ENCODE measurements at places on chromosomes 11 and 22.

- DNase-seq, result no peak
Measured at GRCh38 chr22:22939588-22940368, 52.2 kb downstream of the IGLL5 start.

- DNase-seq, result no peak
Measured at GRCh38 chr22:44972363-44973083, 37.3 kb downstream of the PHF21B start.

DNA sequence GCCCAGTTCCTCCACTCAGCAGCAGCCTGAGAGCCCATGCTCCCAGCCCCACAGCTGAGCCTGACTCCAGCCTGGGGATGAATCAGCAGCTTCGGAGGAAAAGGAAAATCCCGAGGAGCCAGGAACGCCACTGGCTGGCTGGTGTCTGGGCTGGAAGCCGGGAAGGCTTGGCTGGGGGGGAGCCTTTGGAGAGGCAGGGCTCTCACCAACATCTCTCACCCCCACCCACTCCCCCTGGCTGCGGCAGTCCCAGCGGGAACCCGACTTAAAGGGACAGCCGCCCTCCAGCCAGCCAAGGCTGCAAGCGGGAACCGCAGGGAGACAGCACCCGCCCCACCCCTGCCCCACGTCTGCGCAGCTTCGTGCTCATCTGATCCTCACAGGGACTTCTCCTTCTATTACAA is 28.4 kb downstream of the KIAA0930 start:
- peak; percentile 52 for DNase-seq

- no peak for DNase-seq
Measured at GRCh38 chr11:61918938-61919704, 1.8 kb upstream of the RAB3IL1 start.

DNA sequence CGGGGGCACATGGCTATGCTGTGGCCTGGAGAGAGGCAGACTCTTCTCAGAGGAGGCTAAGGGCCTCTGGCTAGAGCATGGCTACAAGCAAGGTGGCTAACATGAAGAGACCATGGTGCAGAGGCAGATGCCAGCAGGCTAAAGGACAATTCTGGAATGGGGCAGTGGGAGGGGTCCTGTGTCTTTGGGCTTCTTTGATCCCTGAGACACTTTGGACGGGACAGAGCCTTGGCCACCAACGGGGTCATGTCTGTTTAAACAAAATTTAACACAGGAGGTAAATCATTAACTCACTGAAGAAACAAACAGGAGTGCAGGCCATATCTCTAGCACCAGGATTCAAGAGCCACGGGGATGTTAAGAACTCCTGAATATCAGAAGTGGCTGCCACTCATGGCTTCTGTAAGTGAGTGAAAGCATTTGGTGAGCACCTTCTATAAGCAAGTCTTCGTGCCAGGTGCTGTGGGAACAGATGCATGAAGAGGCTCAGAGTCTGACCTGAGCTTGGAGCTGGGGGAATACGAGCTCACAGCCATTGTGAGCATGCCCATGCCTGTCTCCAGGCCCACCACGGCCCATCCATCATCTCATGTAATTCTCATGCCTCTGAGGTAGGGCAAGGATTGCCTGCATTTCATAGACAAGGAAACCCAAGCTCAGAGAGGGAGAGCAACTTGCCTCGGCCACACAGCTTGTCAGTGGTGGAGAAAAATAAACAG is 18.3 kb upstream of the ZNRF3 start:
- DNase-seq, result no peak

DNA sequence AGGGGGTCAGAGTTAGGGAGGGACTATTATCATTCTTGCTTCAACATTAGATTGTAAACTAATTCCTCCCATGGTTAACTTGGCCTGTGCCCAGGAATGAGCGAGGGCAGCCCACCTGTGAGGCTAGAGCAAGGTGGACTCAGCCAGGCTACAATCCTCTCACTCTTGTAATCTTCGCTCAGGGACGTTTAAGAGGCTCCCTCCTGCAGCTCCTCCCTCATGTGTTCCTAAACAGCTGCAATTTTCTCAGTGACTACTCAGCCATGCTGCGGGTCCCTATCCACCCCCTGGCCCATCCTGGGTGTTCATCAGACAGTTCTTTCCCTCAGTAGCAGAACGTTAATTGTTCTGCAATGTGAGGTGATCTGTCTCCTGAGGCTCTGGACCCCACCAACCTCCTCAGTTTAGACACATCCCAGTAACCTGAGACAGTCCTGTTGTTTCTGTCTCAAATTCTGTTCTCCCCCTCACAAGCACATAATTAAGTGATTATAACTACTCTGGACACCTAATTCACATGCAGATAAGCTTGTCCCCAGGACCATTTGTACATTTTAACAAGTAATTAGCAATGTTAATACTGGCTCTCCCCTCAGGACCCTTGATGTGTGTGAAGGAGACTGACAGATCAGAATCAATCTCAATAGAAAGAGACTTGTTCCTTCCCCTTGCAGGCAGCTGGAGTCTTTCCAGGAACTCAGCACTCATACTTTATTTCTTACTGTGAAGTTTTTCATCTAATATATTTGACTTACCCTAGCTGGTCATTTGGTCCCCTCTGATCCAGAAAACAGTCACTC is 337.2 kb upstream of the B3GAT1 start:
- DNase-seq, result no peak

- no peak for DNase-seq
Measured at GRCh38 chr22:48353116-48353947, 1474.3 kb downstream of the BRD1 start.

DNA sequence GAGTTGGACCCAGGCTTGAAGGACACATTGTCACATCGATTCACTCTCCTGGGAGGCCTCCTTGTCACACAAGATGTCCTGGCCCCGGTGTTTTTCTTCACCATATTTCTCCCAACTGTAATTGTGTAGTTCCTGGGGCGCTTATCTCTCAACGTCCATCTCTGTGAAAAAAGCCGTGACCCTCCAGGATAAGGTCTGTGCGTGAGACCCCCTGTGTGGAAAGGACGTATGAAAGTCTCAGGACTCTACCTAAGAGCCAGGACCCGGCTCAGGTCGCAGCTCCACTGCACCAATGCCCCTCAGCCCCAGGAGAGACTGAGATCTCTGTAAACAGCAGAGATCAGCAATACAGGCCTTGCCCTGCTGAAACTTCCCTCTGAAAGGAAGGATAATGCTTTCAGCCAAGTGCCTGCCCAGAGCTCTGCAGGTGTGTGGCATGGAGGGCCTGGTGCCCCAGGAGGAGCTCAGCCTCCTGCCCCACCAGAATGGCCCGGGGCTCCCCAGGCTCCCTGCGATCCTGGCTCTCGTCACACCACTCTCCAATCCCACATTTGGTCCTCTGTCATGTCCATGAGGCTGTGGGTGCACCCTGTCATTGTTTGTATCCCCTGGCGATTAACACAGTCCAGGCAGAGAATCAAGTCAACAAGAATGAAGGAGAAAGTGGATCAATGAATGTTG is 119.2 kb upstream of the TMEM45B start:
- DNase-seq, result no peak

GRCh38 chr22:32364210-32364609 is 6.5 kb downstream of the RFPL3 start:
- no peak for DNase-seq

- peak; percentile 24 for DNase-seq
Measured at GRCh38 chr11:26522912-26523610, 49.0 kb downstream of the MUC15 start.

DNA sequence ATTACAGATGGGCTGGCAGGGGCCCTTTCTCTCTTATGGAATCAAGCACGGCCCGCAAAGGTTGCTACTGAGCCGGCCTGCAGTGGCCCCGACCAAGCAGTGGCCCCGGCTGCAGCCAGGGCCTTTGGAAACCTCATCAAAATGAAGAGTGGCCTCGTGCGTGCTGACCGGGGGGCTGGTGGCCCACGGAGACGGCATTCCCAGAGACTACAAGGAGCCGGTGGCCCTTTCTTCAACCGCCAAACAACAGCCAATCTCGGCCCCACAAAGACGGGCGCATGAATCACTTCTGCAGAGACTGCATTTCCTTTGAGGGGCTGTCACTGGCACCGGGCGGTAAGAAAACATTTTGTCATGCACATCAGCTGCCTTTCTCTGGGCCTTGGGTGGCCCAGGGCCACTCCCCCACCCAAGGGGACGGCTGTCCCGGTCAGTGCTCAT is 43.1 kb upstream of the FGF3 start:
- no peak for DNase-seq

DNA sequence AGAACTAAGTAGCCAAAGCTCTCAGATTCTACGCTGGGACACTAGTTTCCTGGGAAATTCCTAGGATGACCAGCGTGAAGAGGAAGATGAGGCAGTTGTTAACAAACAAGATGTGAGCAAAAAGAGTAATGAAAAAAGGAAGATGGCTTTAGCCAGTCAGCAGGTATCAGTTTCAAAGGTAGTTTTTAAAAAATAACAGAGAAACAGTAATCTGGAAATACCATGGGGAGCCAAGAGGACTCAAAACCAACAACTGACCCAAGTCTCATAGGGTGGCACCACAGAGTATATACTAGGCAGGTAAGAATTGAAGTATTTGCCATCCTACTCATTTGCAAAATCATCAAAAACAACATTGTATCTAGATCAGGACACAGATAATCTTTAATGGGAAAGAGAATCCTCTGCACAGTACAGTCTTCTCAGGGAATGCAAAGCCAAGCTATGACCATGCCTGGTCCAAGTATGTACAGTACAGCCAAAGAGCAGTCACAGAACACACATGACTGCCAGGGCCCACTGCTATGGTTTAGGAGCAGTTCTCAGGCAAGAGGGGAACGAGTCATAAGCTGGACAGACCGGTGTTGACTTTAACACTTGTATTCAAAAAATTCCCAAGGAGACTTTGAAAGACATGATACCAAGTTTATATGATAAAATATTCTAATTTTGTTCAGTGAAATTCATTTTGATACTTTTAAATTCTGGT is 20.6 kb downstream of the MSANTD4 start:
- no peak for DNase-seq

DNA sequence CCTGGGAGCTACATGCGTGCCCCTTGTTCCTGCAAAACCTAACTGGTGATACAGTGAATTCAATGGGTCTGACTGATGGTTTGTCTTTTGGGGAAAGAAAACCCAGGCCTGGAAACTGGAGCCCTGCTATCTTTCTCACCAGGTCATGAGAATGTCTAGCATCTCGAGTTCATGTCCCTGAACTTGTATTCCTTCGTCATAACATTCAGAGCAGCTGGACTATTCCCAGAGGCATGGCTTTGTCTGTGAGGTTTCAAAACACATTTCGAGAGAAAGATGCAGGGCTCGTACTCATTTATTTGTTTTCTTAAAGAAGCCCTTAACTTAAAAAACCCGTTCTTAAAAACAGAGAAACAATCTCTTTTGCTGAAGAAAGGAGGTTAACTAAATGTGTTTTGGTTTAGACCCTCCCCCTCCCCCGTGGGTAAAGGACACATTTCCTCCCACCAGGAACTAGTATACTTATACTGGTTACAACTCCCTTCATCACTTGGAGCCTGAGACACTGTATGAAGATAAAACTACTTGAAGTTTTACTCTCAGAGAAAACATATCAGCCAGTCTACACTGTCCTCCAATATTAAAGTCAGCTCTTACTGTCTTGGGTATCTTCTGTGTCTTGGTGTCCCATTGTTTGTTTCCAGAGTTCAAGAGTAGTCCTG is 43.2 kb downstream of the ME3 start:
- no peak for DNase-seq

DNA sequence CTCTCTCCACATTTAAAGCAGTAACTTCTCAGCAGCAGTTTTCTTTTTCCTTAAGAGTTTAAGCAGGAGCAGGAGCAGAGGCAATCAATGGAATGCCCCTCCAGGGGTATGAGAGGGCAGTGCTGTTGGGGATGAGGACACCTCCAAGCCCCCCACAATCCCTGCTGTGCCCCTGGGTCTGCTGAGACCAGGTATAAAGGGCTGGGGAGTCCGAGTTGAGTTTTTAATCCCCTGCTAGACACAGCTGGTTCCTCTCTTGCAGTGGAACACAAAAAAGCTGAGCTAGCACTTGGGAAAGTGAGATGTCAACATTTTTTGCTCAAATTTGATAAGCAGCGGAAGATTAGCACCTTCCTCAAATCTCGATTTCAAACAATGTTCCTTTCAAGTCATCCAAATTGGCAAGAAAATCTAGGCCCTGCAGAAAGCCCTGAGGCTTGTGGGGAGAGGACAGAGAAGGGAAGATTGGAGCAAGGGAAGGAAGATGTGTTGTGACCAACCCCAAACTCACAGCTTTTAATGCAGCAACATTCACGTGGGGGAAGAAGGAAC is 581.9 kb downstream of the SOX6 start:
- DNase-seq, result no peak

DNA sequence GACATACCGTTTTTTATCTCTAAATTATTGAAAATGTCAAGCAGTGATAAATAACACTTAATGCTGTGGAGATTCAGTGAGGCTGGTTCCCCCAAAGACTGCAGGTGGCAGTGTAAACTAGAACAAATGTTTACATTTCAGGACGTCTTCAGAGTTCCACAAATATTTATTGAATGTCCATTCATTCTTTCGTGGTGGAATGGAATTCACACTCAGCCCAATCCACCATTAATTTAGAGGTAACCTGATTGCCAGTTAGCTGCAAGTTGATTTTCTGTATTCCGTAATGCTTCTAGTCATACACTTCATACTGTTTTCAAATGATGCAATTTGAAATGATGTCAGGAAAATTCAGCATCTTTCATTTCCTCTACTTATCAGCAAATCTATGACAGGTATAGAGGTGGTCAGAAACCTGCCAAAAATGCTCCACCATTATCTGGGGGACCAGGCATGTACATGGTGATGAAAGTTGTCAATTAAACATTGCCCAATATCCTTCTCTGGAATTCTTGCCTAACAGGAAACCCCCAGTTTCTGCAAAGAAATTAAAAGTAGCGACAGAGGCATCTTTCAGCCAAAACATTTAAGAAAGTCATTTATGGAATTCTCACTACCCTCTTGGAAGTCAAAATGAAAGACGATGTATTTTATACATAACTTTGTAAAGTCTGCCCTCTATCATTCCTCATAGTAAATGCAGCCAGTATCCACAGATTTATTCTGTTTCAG is 94.3 kb upstream of the BMAL1 start:
- DNase-seq, result peak; percentile 40

- DNase-seq, result peak; percentile 73
Measured at GRCh38 chr11:42410251-42410955, 901.4 kb upstream of the API5 start.

DNA sequence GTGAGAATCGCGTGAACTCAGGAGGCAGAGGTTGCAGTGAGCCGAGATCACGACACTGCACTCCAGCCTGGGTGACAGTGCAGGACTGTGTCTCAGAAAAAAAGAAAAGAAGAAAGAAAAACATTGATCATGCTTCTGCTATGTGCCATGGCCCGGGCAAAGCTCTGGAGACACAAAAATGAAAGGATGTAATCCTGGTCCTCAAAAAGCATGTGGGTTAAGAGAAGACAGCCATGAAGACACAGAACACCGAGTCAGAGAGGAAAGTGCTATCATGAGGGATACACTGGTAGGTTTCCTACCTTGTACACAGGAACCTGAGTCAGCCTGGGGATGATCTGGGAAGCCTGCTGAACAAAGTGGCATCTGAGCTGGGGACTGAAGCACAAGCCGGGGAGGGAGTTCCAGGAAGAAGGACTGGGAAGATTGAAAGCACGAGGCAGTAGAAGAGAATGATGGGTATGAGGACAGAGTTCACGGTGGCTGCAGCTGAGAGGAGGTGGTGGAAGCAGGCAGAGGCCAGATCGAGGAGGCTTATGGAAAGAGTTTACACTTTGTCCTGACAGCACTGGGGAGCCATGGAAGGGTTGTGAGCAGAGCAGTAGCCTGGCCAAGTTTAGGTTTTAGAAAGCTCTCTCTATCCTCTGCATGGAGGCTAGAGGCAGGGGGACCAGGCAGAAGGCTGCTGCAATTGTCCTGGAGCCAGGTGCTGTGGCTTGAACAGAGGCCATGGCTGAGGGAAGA is 9.9 kb upstream of the MAFF start:
- no peak for DNase-seq

- DNase-seq, result no peak
Measured at GRCh38 chr11:8183111-8183510, 14.3 kb upstream of the RIC3 start.
